AG10803 (cell line): ENCODE measurements at places on chromosomes 3 and 15.

DNA sequence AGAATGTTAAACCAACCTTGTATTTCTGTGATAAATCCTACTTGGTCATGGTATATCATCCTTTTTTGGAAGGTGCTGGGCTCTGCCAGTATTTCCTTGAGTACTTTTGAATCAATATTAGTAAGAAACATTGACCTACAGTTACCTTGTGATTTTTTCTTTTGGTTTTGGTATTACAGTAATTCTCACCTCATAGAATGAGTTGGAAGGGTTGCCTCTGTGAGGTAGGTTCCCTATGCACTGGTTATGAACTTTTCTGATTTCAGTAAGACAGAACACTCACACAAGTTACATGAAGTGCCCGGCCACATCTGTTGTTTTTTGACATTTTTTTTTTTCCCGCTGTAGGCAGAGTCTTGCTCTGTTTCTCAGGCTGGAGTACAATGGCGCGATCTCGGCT, 20.0 kb downstream of the PCCB start:
- no peak for DNase-seq

- DNase-seq, result no peak
These were observed 225.2 kb downstream of the VPS13C start for GRCh38 chr15:61835029-61835428.

- no peak for DNase-seq
These were observed 7.4 kb downstream of the PRSS50 start for GRCh38 chr3:46710229-46710628.

- no peak for DNase-seq
These were observed 61.7 kb downstream of the FNDC3B start for GRCh38 chr3:172101107-172101506.

DNA sequence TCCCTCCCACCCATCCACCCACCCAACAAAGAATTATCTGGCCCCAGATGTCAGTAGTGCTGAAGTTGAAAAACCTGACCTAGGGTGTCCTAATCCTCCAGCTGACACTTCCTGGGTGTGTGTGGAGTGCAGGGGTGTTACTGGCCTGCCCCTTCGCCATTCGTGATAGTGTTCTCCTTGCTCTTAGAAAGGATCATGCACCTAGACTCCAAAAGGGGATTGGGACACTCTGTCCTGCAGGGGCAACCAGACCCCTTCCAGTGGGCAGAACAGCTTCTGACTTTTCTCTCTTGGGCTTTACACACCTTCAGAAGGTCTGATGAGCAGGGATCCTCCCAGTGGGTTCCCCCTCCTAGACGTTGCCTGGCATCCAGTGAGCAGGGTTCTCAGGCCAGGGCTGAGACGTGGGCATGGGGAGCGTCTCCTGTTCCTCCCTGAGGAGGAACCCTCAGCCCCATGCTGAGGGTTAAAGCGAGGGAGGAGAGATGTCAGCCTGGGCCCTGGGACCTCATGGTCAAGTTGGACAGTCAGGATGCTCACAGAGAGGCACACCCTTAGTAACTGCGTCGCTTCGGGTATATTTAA, 75.0 kb downstream of the AAGAB start:
- DNase-seq, result no peak

DNA sequence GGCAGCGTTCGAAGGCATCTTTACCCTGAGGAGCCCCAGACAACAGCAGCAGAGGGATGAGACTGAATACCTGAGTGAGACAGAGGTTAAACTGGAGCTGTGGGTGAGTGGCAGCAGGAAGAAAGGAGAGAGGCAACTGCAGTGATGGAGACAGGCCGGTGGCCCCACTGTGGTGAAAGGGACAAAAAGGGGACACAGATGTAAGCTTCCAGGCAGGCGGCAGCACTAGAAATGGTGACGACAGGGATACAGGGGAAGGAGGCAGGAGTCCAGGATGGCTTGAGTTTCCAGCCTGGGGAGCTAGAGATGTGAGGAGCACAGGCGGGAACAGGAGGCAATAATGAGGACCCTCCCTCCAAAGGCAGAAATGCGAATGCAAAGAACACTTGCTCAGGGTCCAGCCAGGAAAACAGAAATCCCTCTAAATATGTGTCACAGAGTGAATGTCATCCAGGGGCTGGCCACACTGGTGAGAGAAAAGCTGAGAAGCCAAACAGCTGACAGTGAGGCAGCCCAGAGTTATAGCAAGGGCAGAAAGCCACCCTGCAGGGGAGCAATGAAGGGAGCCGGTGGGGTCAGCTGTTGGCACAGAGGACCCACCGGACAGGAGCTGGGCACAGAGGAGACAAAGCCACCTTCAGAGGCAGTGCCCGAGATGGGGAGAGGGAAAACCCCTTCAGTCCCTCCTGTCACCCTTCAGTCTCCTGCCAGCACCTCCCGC, 70.1 kb downstream of the TBC1D2B start:
- DNase-seq, result no peak

DNA sequence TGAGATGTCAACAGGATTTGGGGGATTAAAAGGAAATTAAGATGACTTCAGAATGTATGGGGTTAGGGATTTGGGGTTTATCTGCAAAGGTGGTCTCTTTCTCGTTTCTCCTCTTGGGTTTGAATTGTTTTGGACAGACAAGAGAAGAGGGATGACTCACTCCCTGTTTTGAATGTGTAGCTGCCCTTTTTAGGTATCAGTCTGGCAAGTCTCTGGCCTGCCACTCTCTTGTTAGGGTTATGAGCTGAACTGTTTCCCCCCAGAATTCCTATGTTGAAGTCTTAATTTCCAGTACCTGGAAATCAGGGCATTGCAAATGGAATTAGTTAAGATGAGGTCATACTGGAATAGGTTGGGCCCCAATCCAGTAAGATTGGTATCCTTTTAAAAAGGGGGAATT, 291.7 kb downstream of the MEX3B start:
- no peak for DNase-seq

GRCh38 chr3:57709559-57709958, 16.7 kb upstream of the DENND6A start:
- no peak for DNase-seq

- no peak for DNase-seq
These were observed 10.2 kb upstream of the HHATL start for GRCh38 chr3:42712688-42713372.

DNA sequence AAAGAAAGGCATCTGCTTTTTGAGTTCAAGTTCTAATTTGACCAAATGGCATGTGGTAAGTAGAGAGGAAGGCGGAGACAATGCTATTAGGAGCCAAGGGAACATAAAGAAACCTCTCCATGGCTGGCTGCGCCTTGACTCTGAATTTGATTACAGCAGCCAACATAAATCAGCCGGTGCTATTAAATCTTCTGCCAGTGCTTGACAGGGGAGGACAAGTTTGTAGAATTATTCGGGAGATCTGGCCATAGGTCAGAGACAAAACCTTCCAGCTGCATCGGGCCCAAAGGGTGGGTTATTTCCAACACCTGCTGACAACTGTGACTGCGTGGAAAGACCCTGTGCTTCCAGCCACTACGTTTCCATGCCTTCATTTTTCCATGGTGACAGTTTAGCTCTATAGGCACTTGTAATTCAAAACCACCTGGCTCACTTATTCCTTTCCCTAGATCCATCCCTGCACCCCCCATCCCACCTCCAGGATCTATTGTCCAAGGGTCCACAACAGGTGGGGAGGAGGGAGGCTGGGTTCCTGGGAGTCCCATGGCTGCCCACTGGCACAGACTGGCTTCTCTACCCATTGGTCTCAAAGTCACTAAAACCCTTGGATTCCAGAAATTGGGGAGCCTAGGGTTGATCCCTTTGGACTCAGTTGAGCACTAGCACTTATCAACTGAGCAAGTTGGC, 15.9 kb downstream of the COLQ start:
- no peak for DNase-seq

DNA sequence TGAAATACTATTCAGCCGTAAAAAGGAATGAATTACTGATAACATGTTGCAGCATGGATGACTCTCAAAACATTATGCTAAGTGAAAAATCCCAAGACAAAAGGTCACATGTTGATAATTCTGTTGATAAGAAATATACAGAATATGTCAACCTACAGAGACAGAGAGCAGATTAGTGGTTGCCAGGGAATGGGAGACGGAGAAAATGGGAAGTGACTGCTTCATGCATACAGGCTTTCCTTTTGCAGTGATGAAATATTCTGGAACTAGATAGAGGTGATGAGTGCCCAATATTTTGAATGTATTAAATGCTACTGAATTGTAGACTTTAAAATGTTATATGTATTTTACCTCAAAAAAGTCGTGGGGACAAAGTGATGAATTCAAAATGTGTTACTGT, 56.2 kb downstream of the ABHD2 start:
- DNase-seq, result no peak

DNA sequence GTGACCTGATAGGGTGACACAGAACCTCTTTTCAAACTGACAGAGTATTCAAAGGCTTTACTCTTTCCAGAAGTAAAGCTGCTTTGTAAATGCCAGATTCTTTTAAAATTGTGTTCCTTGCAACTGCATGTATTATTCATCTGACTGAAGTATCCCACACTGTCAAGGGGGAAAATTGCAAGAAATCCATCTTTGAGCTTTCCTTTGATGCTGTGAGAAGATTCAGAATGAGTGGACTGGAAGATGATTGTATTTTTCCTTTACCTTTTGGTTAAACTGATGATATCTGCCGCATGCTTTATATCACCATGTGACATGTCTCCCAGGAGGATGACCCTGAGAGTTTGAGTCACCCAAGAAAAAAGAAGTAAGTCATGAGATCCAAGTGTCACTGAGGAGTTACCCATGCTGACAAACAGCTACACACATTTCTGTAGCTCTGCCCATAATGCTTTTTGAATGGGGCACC, 250.8 kb upstream of the CBLB start:
- no peak for DNase-seq

DNA sequence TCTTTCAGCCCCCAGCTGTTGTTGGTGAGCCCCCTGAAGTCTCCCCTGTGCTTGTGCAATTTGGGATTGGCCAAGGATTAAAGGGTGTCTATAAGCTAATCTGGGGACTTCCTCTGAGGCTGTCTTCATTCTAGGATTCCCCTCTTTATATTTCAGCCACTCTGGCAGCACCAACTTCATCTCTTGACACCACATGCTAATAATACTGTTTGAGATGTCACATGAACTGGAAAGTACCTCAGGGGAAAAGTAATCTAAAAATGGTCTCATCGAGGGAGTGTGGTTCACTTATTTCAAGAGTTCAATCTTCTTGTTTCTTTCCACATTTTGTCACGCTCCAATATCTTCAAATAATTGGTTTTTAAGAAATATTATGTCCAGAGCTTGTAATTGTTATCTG, 279.2 kb upstream of the TMC3 start:
- no peak for DNase-seq

GRCh38 chr15:65937054-65937453, 67.8 kb downstream of the RAB11A start:
- no peak for DNase-seq

DNA sequence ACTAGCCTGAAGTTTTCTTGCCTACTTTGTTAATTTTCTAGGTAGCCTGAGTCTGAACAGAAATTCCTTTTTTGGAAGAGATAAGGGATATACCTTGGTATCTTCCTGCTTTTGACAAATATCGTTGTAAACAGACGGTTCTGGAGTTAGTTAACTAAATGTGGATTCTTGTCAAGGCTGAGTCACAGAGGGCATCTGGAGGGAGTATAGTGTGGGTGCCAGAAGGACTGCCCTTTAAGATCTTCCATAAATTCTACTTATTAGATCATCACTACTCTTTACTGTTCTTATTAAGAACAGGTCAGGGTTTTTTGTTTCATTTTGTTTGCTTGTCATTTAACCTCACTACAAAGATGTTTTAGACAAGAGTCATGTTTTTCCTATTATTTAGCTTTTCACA, 125.3 kb upstream of the SKOR1 start:
- DNase-seq, result peak; percentile 59

DNA sequence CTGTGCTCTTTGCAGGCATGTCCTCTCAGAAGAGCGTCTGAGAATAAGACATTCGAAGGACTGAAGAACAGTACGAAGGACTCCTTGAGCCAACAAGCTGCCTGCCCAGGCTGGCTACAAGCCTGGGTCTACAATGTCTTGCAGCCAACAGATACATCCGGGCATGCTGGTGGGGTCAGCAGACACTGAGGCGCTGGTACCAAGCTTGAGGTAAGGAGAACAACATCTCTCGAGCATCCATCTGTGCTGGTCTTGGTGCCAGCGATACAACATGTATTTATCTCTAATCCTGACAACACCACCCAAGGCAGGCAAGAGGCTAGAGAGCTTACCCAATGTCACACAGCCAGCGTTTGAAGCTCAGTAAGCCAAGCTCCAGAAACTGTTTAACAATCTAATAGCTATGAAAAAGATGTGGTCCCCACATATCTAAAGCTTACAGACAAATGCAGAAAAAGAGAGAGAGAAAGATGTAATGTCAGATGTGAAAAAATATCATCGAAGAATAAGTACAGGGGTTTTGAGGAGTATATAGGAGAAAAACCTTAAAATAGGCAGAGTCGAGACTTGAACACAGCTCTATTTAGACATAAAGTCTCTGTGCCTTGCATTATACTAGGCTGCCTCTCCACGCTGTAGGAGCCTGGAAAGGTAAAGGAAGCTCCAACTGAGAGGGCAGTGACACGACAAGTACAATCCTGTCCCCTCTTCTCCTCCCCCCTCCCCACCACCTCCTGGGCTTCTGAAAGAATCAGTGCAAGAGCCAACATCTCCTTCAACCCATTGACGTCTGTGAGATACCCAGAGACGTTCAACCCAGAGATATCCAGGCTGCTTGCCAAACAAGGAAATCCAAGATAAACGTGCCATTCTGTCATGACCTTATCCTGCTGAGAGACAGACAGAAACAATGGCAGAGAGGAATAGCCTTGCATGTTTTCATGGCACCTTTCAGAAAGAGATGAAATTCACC, 39.4 kb downstream of the WWTR1 start:
- DNase-seq, result peak; percentile 25
